Daoy (cell line): ENCODE measurements at places on chromosomes 5 and 9. TPM values are rescaled to one million over a fixed set of nuclear protein-coding genes. Genes with fewer than 3 reads are reported as not detected.

PCDHA10 gene
- 0.68 and 3.3 TPM in 2 replicates for total RNA-seq

KIF12 gene
- not detected in 2 replicates for total RNA-seq

PCA3 gene
- total RNA-seq = 0.06 TPM in 1 of 2 replicates, not detected in the other

LHX3 gene
- total RNA-seq = not detected in 2 replicates

GABRA6 gene
- total RNA-seq = not detected in 2 replicates

GCNT4 gene
- total RNA-seq = 1.7 and 1.9 TPM in 2 replicates

PLEKHG4B gene
- 9.0 and 13.5 TPM in 2 replicates for total RNA-seq

MOB3B gene
- total RNA-seq = 0.83 and 0.91 TPM in 2 replicates

MEF2C gene
- total RNA-seq = 3.0 and 5.2 TPM in 2 replicates

HSPB3 gene
- 1.3 TPM in 1 of 2 replicates, not detected in the other for total RNA-seq

SLC36A3 gene
- not detected in 2 replicates for total RNA-seq

MYORG gene
- total RNA-seq = 0.36 and 0.86 TPM in 2 replicates

CHSY3 gene
- 0.21 and 0.40 TPM in 2 replicates for total RNA-seq
